ENCODE measurements at places on chromosomes 3 and 15. TPM values are rescaled to one million over a fixed set of nuclear protein-coding genes. Genes with fewer than 3 reads are reported as not detected.

LRRC49 gene
- not detected for total RNA-seq

ADAMTS7 gene
- 2.2 TPM for total RNA-seq

CX3CR1 gene
- total RNA-seq, result not detected

SMARCC1 gene
- 53.0 TPM for total RNA-seq

CCR2 gene
- total RNA-seq, result not detected

DNA sequence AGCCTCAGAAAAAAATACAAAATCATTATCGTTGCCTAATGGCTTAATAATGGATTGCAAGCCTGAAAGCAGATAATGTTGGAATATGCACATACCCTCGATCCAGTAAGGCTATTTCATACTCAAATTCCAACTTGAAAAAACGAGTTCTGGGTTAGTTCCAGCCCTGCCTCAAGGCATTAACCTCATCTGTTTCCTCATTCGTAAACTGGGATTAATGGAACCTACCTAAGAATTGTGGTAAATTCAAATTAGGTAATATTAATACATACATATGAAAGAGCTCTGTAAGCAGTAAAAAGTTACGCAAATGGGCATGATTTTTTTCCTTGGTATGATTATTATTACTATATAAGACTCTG, 107.5 kb downstream of the SRGAP3 start:
- no peak overlapping the region for H3K27ac ChIP-seq
- H3K36me3 ChIP-seq, result no peaks in the 10 kb centered on the region
- H3K4me1 ChIP-seq, result no peaks in the 10 kb centered on the region

GRCh38 chr15:81336568-81336967, 12.6 kb upstream of the STARD5 start:
- H3K36me3 ChIP-seq, result no peaks in the 10 kb centered on the region
- no peaks in the 10 kb centered on the region for H3K27me3 ChIP-seq
- no peak overlapping the region for H3K4me3 ChIP-seq
- H3K27ac ChIP-seq, result no peak overlapping the region

DNA sequence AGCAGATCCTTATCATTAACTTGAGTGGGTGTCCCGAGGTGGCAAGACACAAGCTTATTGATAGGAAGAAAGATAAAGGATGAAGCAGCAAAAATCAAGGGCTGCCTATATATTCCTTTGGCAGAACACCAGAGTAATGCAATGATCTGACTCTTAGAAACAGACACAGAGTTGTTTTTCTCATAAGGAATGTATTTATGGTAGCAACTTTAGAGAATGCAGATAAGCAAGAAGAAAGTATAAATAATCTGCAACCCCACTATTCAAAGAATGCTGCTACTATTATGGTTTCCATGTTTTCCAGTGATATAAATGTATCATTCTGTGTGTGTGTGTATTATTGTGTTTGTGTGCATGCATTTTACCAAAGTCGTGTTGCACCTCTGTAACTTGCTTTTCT, 208.3 kb downstream of the THSD4 start:
- no peak overlapping the region for H3K27ac ChIP-seq
- no peaks in the 10 kb centered on the region for H3K36me3 ChIP-seq
- peaks cover 8% of the 10 kb centered on the region for H3K4me1 ChIP-seq
- no peak for DNase-seq

- H3K27ac ChIP-seq, result no peak overlapping the region
- no peak overlapping the region for H3K4me3 ChIP-seq
- no peaks in the 10 kb centered on the region for H3K27me3 ChIP-seq
Measured at GRCh38 chr3:60742606-60743145, 508.6 kb downstream of the FHIT start.

GRCh38 chr15:35911052-35911777, 365.2 kb upstream of the DPH6 start:
- H3K27me3 ChIP-seq, result no peaks in the 10 kb centered on the region
- no peaks in the 10 kb centered on the region for H3K4me1 ChIP-seq
- H3K27ac ChIP-seq, result no peak overlapping the region

GRCh38 chr15:49185473-49185872, 15.4 kb downstream of the GALK2 start:
- no peaks in the 10 kb centered on the region for H3K36me3 ChIP-seq
- peaks cover 4% of the 10 kb centered on the region for H3K4me1 ChIP-seq
- H3K4me3 ChIP-seq, result no peak overlapping the region
- DNase-seq, result no peak
- H3K27me3 ChIP-seq, result no peaks in the 10 kb centered on the region
- no peak overlapping the region for H3K27ac ChIP-seq

GRCh38 chr3:71989165-71989564, 204.2 kb upstream of the PROK2 start:
- H3K4me3 ChIP-seq, result no peak overlapping the region
- no peak for DNase-seq
- no peaks in the 10 kb centered on the region for H3K27me3 ChIP-seq
- H3K4me1 ChIP-seq, result no peaks in the 10 kb centered on the region

GRCh38 chr3:56157693-56158362, 310.4 kb downstream of the ERC2 start:
- no peaks in the 10 kb centered on the region for H3K27me3 ChIP-seq
- H3K4me3 ChIP-seq, result no peak overlapping the region
- H3K4me1 ChIP-seq, result no peaks in the 10 kb centered on the region
- no peak for DNase-seq
- H3K27ac ChIP-seq, result no peak overlapping the region

DNA sequence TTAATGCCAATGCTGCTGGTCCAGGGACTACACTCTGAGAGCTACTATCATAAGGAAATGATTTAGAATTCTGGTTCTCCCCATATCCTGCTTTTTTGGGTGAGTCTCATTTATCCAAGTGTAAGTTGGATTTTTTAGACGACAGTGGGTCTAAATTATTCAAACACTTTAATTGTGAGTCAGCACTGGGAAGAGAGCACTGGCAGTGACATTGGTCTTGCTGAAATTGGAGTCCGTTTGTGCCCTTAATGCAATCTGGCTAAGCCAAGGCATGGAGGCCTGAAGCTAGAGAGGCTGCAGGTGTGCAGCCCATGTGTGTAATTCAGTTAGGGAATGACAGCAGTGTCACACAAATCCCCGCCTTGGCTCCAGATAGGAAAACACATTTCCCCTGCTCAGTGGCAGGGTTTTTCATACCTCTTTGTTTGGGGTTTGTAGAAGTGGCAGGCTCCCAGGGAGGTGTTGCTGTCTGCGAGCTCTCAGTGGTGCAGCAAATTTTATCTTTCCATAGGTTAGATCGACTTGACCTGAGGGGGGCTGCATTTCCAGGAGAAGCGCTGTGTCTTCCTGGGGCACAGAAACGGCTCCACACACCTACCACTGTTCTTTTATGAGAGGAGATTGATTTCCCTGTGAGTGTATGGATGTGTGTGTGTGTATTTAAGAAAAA, 197.7 kb downstream of the CD47 start:
- peaks cover 7% of the 10 kb centered on the region for H3K27me3 ChIP-seq
- H3K36me3 ChIP-seq, result no peaks in the 10 kb centered on the region
- H3K27ac ChIP-seq, result no peak overlapping the region
- H3K4me1 ChIP-seq, result no peaks in the 10 kb centered on the region
- H3K4me3 ChIP-seq, result no peak overlapping the region

DNA sequence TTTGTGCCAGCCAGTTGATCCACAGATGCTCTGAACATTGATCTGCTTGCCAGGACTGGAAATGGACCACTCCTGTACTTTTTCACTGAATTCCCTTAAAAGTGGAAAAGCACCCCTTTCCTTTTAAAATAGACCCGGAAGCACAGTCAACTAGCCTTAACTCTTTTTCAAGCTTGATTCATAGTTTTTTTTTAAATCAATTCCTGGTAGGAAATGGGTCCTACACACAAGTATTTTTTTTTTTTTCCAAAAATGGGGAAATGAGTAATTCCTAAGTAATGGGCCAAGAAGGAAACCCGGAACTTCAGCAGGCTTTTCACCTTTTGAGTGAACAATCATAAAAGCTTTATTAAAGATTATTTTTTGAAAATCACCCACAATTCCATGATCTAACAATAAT, 234.4 kb upstream of the ADAMTS9 start:
- no peaks in the 10 kb centered on the region for H3K27me3 ChIP-seq
- no peak overlapping the region for H3K27ac ChIP-seq
- no peak for DNase-seq
- H3K4me1 ChIP-seq, result no peaks in the 10 kb centered on the region
- H3K36me3 ChIP-seq, result no peaks in the 10 kb centered on the region

- no peaks in the 10 kb centered on the region for H3K36me3 ChIP-seq
- no peaks in the 10 kb centered on the region for H3K27me3 ChIP-seq
- DNase-seq, result no peak
- peaks cover 11% of the 10 kb centered on the region for H3K4me1 ChIP-seq
- H3K27ac ChIP-seq, result no peak overlapping the region
Measured at GRCh38 chr3:152436707-152437590, 168.2 kb downstream of the MBNL1 start.

GRCh38 chr3:107235193-107235927, 141.9 kb upstream of the CCDC54 start:
- H3K27ac ChIP-seq, result peak overlapping the region; percentile 56
- no peaks in the 10 kb centered on the region for H3K27me3 ChIP-seq
- no peaks in the 10 kb centered on the region for H3K36me3 ChIP-seq
- H3K4me1 ChIP-seq, result no peaks in the 10 kb centered on the region
- H3K4me3 ChIP-seq, result peak overlapping the region; percentile 56

GRCh38 chr3:171011873-171012336, 14.6 kb downstream of the SLC2A2 start:
- no peaks in the 10 kb centered on the region for H3K4me1 ChIP-seq
- H3K27ac ChIP-seq, result no peak overlapping the region
- no peak for DNase-seq
- H3K36me3 ChIP-seq, result no peaks in the 10 kb centered on the region
- no peak overlapping the region for H3K4me3 ChIP-seq
- H3K27me3 ChIP-seq, result no peaks in the 10 kb centered on the region

GRCh38 chr3:153596401-153596800, 434.4 kb downstream of the RAP2B start:
- no peak for DNase-seq
- no peak overlapping the region for H3K4me3 ChIP-seq
- no peak overlapping the region for H3K27ac ChIP-seq
- H3K4me1 ChIP-seq, result no peaks in the 10 kb centered on the region
- H3K27me3 ChIP-seq, result no peaks in the 10 kb centered on the region

GRCh38 chr3:161420746-161421145, 49.4 kb upstream of the SPTSSB start:
- no peak overlapping the region for H3K27ac ChIP-seq
- peaks cover 4% of the 10 kb centered on the region for H3K4me1 ChIP-seq
- no peaks in the 10 kb centered on the region for H3K27me3 ChIP-seq
- no peak overlapping the region for H3K4me3 ChIP-seq
- DNase-seq, result no peak

GRCh38 chr15:75921732-75922703, 18.3 kb downstream of the FBXO22 start:
- peak overlapping the region; percentile 53 for H3K27ac ChIP-seq
- no peaks in the 10 kb centered on the region for H3K27me3 ChIP-seq
- DNase-seq, result peak; percentile 65
- no peaks in the 10 kb centered on the region for H3K36me3 ChIP-seq

- no peak overlapping the region for H3K4me3 ChIP-seq
- H3K27ac ChIP-seq, result no peak overlapping the region
- DNase-seq, result no peak
- no peaks in the 10 kb centered on the region for H3K4me1 ChIP-seq
- no peaks in the 10 kb centered on the region for H3K27me3 ChIP-seq
Measured at GRCh38 chr3:69420781-69421520, 35.1 kb upstream of the FRMD4B start.

DNA sequence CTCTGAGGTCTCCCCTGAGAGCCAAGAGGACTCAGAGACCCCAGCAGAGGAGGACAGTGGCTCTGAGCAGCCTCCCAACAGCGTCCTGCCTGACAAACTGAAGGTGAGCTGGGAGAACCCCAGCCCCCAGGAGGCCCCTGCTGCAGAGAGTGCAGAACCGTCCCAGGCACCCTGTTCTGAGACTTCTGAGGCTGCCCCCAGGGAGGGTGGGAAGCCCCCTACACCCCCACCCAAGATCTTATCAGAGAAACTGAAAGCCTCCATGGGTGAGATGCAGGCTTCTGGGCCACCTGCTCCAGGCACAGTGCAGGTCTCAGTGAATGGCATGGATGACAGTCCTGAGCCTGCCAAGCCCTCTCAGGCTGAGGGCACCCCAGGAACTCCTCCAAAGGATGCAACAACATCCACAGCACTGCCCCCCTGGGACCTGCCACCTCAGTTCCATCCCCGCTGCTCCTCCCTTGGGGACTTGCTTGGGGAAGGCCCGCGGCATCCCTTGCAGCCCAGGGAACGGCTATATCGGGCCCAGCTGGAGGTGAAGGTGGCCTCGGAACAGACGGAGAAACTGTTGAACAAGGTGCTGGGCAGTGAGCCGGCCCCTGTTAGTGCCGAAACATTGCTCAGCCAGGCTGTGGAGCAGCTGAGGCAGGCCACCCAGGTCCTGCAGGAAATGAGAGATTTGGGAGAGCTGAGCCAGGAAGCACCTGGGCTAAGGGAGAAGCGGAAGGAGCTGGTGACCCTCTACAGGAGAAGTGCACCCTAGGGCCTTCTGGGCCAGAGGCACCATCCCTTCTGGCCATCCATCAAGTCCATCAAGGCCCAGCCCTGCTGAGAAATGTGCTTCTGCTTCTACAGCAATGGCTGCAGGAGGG, 23.6 kb downstream of the PLEKHO2 start:
- no peaks in the 10 kb centered on the region for H3K36me3 ChIP-seq
- peaks cover 10% of the 10 kb centered on the region for H3K4me1 ChIP-seq
- peak overlapping the region; percentile 65 for H3K27ac ChIP-seq
- H3K27me3 ChIP-seq, result no peaks in the 10 kb centered on the region

DNA sequence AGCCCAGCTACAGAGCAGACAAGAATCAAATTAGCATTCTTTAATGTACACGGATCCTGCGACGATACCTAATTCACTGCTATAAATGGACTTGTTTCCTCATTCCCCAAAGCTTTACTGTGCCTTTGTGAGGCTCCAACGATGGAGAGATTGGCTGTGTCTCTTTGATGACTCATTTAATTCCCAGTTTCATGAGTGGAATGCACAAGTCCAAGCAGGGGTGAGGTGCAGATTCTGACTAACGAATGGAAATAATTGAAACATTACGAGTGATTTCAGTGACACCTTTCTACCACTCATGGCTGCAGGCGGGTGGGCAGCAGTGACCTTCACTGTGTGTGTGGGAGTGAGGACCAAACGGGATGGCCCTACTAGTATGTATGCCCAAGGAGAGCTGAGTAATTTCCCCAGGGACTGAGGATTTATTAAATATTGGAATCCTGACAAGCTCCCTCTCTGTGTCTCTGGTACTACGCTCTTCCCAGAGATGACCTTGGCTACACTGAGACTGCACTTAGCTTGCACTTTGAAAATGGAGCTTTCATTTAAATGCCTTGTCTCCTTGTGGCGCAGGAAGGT, 156.7 kb downstream of the CACNA2D3 start:
- H3K4me1 ChIP-seq, result no peaks in the 10 kb centered on the region
- peaks cover 4% of the 10 kb centered on the region for H3K27me3 ChIP-seq
- no peak overlapping the region for H3K4me3 ChIP-seq
- no peak for DNase-seq
- no peak overlapping the region for H3K27ac ChIP-seq

GRCh38 chr15:76035593-76035992, 23.4 kb upstream of the NRG4 start:
- no peaks in the 10 kb centered on the region for H3K27me3 ChIP-seq
- no peak overlapping the region for H3K4me3 ChIP-seq
- DNase-seq, result no peak
- no peaks in the 10 kb centered on the region for H3K4me1 ChIP-seq

DNA sequence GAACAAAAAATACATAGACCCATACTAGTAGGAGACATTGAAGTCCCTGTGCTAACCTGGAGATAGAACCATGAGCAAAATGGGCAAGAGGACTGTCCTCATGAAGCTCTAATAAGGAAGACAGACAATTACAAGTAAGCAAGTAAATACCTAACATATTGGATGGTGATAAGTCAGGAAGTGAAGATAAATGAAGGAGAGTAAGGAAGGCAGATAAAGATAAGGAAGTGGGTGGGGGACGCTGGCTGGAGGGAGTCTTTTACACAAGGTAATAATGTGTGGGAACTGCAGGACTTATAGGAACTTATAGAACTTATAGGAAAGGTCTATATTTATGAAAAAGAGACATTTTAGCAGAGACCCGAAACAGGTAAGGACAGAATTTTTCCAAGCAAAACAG, 148.9 kb upstream of the ABI3BP start:
- H3K4me1 ChIP-seq, result no peaks in the 10 kb centered on the region
- no peaks in the 10 kb centered on the region for H3K27me3 ChIP-seq
- no peak for DNase-seq
